ENCODE measurements at places on chromosomes 4 and X.

GRCh38 chr4:139085141-139085540 is 69.6 kb downstream of the NOCT start:
- no peak for DNase-seq

GRCh38 chrX:111519215-111519614 is 7.8 kb downstream of the SERTM2 start:
- DNase-seq: peak; percentile 4

- no peak for DNase-seq
Measured at GRCh38 chrX:54447461-54447860, 7.3 kb downstream of the TSR2 start.

DNA sequence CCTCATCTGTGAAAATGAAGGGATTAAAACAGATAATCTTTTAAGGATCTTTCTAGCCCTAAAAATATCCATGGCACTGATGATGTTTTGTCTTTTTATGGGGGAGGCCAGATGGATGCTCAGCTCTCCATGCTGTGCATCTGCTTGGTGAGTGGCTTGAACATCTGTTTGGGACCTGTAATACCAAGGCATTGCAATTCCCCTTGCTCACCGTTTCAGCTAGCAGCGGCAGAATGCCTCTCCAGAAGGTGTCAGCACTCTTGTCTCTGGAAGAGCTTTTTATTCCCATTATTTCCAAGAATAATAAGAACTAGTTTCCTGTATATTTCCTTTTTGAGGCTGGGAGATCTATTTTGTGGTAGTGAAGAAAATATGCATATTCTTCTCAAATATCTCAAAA is 151.9 kb upstream of the ANK2 start:
- DNase-seq: no peak

DNA sequence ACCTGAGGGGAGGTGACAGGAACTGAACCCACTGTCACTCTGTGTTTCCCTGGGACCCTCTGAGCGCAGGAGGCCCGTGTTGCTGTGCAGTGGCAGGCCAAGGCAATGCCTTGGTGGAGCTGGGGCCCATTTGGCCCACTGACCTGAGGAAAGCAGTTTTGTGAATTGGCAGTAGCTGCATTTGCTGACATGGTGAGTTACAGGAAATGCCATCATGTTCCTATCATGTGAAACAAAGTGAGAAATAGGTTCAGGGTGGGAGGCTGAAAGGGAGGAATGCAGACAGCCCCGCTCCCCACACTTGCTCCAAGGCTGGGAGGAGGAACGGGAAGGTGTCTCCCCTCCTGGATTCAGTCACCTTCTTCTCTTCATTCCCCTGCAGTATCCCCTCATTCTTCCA is 146.1 kb downstream of the PTTG2 start:
- no peak for DNase-seq

GRCh38 chrX:1803741-1804140 is 188.9 kb downstream of the ASMT start:
- no peak for DNase-seq

- no peak for DNase-seq
Measured at GRCh38 chr4:26343038-26343398, 22.2 kb downstream of the RBPJ start.

GRCh38 chrX:43016021-43016420 is 238.1 kb upstream of the PPP1R2C start:
- DNase-seq: no peak

DNA sequence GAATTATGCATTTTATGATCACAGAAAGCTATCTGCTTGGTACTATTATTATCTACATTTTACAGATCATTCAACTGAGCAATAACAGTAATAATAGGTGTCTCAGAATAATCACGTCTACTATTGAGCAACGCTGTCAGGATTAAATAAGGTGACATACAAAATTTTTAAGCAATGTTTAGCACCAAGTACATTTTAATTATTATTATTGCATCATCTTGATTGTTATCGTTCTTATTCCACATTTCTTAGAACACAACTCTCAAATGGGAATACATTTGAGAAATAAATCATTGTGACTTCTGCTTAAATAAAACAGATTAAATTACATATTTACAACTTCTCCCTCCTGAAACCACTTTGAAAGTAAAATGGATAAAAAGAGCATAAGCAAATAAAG is 1083.5 kb upstream of the ADGRL3 start:
- DNase-seq: no peak

DNA sequence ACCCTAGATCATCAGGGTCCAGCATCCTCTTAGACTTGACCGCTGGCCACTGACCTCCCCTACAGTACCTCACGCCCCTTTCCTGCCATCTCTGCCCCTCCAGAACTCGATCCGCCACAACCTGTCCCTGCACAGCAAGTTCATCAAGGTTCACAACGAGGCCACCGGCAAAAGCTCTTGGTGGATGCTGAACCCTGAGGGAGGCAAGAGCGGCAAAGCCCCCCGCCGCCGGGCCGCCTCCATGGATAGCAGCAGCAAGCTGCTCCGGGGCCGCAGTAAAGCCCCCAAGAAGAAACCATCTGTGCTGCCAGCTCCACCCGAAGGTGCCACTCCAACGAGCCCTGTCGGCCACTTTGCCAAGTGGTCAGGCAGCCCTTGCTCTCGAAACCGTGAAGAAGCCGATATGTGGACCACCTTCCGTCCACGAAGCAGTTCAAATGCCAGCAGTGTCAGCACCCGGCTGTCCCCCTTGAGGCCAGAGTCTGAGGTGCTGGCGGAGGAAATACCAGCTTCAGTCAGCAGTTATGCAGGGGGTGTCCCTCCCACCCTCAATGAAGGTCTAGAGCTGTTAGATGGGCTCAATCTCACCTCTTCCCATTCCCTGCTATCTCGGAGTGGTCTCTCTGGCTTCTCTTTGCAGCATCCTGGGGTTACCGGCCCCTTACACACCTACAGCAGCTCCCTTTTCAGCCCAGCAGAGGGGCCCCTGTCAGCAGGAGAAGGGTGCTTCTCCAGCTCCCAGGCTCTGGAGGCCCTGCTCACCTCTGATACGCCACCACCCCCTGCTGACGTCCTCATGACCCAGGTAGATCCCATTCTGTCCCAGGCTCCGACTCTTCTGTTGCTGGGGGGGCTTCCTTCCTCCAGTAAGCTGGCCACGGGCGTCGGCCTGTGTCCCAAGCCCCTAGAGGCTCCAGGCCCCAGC is 5.2 kb downstream of the FOXO4 start:
- DNase-seq: no peak

GRCh38 chr4:114509340-114509739 is 89.3 kb upstream of the UGT8 start:
- DNase-seq: no peak

GRCh38 chr4:23484689-23485088 is 405.2 kb downstream of the PPARGC1A start:
- no peak for DNase-seq

DNA sequence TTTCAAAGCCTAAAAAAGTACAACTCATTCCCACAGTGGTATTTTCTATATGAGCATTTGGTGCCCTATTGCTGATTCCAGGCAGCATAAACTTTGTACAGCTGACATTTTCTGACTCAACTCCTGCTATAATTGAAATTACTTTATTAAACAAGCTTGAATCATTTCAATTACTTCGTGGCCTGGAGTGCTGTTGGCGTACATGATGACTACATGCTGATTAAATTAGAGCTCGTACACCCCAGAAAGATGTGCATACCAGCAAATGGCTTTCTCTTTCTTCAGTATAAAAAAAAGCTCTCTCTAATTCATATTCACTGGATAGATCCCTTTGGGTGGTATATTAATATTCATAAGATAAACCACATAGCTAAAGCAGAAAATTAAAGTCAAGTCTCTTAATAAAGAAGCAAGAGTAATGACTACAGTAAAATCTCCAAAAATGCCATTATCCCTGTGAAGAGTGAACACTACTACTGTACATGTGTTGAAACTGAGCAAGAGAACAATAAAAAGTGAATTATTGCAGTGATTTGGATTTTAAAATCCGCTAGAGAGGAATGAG is 245.0 kb upstream of the IGFBP7 start:
- DNase-seq: no peak

GRCh38 chr4:44210750-44211149 is 237.9 kb downstream of the KCTD8 start:
- DNase-seq: no peak

DNA sequence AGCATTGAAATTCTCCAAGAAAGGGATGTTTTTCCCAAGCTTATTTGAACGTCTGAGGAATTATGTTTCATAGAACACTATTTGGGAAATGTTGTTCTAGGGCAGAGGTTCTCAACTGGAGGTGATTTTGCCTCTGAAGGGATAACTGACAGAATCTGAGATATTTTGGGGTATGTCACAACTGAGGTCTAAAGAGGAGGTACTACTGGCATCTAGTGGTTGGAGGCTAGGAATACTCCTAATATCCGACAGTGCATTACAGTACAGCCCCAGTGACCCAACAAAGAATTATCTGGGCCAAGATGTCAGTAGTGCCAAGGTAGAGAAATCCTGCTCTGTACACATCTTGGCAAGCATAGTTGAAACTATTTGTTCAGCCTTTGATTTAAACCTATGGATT is 6.4 kb downstream of the HSPA4L start:
- no peak for DNase-seq

DNA sequence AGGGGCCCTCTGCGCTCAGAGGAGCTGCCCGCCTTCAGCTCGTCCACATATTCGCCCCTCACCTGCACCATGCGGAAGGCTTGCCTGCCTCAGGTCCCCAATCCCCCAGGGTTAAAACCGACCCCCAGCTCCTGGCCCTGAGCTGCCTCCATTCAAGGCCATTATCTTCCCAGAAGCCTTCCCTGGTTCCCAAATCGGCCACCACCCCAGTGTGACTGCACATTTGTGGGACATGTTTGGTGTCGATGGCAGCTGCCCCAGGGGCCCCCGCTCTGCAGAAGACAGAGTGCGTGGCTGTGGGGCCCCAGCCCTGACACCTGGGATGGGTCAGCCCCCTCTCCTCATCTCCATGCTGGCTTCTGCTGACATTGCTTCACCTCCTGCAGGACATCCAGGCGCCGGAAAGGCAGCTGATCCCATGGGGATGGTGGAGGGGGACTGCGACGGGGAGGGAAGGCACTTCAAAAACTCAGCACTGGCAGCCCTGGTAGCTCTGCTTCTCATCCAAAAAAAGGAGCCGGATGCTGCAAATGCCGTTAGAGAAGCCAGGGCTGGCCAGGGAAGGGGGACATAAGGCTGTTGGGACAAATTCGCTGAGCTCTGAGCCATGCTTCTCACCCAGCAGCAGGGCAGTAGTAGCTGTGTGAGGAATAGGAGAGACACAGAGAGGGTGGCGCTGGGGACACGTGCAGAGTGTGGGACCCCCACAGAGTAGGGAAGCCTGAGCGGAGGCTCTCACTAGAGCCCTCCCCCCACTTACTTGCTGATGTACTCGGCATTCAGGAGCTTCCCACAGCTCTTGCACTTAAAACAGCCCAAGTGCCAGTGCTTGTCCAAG is 78.5 kb downstream of the ABLIM2 start:
- DNase-seq: peak; percentile 30

DNA sequence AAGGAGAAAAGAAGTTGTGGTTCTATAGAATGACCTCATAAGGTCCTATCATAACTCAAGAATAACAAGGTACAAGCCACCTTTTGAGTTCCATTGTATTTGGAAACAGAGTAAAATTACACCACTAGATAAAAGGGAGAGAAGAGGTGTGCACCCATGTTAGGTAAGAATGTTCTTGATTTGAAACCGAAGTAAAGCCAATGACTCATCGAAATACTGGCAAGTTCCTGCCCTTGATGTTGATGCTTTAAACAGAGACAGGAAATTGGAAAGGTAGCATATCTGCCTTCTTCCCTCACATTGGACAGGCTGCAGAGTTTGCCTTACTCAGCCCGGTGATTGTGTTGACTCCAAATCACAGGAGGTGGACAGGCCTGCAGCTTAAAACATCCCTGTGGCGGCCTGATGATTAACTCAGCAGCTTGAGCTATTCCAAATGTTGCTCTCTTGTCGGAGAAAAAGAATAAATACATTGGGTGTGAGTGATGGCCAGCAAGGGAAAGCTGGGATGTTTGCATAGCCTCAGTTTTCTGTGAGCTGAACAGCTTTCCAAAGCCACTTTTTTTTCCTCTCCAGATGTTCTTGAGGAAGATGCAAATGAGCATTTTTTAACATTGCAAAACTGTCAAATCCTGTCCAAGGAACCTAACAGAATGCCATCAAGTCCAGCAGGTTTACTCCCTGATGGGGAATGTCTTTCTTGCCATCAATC is 321.1 kb downstream of the NKX6-1 start:
- DNase-seq: no peak
